ENCODE measurements at places on chromosomes 2 and 18.

- no peak for DNase-seq
Measured at GRCh38 chr2:212708355-212708754, 169.8 kb upstream of the ERBB4 start.

DNA sequence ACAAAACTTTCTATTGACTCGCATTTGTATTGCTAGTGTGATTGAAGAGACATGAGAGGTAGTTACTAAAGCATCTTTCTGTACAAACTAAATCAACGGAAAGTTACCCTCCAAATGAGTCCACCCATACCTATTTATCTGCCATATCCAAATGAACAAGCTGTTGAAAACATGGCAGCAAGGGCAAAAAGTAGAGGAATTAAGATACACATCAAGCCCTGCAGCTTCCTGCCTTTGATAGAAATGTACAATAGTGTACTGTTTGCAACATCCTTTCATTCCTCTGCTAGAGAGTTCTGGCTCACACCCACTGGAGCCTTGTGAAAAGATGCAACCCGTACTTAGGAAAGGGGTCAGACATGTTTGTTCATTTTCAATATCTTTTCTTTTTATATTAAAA, 122.5 kb downstream of the ERBB4 start:
- no peak for DNase-seq

GRCh38 chr2:9201185-9201891, 5.3 kb upstream of the ASAP2 start:
- no peak for DNase-seq

DNA sequence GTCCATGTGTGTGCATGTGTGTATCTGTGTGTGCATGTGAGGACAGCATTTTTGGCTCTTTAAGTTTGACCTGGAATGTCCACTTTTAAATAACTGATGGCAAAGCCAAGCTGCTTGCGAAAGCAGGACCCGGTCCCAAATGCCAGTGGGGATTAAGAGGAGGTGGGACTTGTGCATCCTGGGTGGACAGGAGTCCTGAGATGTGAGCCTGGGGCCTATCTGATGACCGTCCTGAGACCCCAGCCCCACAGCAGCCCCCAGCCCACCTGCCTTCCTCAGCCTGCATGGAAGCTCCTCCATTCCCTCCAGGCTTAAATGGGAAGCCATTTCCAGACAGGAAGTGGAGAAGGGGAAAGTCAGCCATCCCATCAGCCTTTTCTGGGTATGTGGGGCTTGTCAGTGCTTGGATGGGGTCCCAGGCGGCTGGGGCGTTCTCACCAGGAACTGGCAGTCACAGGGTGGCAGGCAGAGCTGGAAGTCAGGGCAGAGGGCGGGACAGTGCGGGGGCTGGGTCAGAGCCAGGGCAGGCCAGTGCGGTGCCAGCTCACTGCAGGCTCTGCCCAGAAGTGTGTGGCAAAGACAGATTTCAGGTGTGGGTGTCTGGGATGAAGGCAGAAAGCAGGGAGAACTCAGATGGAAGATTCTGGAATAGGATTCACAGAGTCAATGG, 117.8 kb downstream of the ACKR3 start:
- no peak for DNase-seq

DNA sequence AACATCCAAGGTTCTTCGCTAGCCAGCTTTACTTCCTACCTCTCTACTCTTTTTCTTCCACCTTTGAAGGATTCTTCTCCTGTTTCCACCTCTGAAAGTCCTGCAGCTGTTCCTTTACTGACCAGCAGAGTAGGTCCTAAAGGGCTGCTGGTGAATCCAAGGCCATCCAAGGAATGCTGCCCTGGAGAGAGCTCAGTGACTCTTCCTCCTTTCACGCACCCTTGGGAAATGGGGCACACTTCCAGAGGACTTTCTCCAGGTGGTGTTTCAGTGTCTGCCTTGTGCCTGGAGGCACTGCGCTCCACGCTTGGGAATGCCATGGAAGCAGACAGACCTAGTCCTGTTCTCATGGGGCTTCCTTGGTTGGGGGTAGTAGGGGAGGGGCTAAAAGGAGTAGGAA, 45.4 kb downstream of the SLC16A14 start:
- DNase-seq: no peak

DNA sequence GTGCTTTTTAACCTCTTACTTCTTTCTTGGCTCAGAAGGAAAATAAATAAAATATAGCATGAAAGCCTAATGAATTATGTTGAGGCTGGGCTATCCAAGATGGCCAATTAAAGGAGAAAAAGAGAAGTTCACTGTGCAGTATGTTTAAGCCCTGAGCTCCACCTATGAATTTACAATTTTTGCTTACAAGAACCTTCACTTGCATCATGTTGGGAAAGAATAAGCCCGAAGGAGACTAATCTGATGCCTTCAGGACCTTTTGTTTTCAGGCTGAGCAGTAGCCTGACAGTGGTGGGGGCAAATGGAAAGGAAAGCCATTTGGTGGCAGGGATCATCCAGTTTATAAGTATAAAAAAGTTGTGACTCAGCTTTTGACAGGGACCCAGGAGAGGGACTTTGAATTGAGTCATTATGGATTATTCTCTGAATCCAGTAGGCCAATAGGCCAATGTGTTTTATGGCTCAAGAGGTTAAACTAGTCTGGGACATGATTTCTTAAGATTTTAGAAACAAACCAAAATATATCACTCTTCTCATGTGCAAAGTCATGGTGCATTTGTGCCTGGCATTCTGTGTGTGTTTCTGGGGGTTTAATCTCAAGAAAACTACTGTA, 56.9 kb downstream of the E2F6 start:
- DNase-seq: no peak

- no peak for DNase-seq
Measured at GRCh38 chr2:238267341-238267710, 21.1 kb downstream of the PER2 start.

GRCh38 chr2:134143568-134143967, 110.3 kb upstream of the MGAT5 start:
- DNase-seq: no peak

DNA sequence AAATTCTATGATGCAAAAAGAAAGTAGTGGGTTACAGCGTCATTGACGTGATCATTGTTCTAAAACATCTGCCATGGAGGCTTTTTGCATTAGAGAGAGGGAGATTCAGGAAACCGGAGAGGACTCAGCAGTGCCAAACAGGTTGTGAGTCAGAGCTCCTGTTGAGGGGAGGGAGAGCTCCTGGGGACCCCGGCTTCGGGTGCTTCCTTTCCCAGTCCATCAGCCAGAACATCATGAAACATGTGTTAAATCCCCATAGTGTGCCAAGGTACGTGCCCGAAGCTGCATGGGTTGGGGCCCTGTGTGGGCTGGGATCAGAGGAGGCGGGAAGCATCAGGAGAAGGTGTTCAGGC, 791 bp upstream of the CYRIA start:
- DNase-seq: no peak

All from activated CD4-positive, alpha-beta T cell treated with anti-CD3 and anti-CD28 coated beads for 24 hours (primary cell).